ENCODE measurements at places on chromosomes 6 and 20.

GRCh38 chr6:164133095-164133494, 718.6 kb downstream of the QKI start:
- no peak for DNase-seq

GRCh38 chr6:127690092-127690491, 113.1 kb downstream of the C6orf58 start:
- no peak for DNase-seq

- DNase-seq: no peak
These were observed 27.2 kb downstream of the CMTR1 start for GRCh38 chr6:37459981-37460800.

GRCh38 chr20:61621852-61622251, 369.8 kb downstream of the CDH4 start:
- no peak for DNase-seq

- DNase-seq: no peak
These were observed 32.6 kb downstream of the SF3B5 start for GRCh38 chr6:144062786-144063185.

GRCh38 chr20:9744551-9744950, 94.3 kb downstream of the PAK5 start:
- no peak for DNase-seq

DNA sequence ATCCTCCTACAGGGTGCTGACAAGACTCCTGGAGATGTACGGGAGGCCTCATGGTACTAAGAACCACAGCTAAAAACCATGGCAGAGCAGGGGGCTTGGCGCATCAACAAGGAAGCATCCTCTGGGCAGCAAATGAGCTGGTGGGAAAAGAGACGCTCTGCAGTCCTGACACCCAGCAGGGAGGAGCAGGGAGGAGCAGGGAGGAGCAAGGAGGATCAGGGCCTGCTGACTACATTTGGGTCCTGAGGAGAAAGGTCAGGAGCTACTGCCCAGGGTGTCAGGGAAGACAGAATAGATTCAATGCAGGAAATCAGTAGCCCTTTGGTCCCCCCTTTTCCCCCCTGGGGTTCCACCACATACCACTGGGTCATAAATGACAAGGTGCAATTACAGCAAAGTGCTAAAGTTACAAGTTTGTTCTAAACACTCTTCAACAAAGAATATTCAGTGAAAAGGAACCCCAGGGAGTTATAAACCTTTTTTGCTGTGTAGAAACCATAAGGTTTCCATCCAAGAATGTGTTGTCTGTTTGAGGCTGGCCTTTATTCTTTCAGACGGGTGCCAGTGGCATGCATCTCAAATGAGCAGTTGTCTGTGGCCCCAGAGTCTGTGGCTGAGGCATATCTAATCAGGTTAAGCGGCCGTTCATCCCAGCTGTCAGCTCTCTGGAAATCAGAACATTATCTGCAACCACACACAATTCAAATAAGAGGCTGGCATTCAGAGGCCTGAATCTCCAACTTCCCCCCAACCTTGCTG, 325.0 kb downstream of the CDC5L start:
- DNase-seq: no peak

GRCh38 chr6:51569594-51569993, 517.8 kb downstream of the PKHD1 start:
- no peak for DNase-seq

GRCh38 chr6:37426945-37427510, 6.0 kb upstream of the CMTR1 start:
- no peak for DNase-seq

DNA sequence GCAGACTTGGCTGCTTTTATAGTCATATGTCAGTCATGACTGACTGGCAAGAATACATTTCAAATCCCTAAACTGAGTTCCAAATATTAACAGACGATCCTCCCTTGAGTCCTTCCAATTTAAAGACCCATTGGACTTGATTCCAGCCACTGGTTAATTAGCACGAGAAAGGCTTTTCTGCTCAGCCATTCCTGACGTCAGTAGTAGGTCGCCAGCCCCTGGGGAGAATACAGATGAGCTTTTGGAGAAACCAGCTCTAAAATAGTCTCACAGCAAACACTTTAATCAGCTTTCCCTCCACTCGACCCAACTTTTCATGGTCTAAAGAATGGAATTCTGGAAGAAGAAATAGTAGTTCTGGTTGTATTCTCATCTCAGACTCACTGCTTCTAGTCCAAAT, 91.6 kb downstream of the SLC22A3 start:
- DNase-seq: no peak

GRCh38 chr20:21147593-21147992, 21.7 kb downstream of the KIZ start:
- DNase-seq: no peak

DNA sequence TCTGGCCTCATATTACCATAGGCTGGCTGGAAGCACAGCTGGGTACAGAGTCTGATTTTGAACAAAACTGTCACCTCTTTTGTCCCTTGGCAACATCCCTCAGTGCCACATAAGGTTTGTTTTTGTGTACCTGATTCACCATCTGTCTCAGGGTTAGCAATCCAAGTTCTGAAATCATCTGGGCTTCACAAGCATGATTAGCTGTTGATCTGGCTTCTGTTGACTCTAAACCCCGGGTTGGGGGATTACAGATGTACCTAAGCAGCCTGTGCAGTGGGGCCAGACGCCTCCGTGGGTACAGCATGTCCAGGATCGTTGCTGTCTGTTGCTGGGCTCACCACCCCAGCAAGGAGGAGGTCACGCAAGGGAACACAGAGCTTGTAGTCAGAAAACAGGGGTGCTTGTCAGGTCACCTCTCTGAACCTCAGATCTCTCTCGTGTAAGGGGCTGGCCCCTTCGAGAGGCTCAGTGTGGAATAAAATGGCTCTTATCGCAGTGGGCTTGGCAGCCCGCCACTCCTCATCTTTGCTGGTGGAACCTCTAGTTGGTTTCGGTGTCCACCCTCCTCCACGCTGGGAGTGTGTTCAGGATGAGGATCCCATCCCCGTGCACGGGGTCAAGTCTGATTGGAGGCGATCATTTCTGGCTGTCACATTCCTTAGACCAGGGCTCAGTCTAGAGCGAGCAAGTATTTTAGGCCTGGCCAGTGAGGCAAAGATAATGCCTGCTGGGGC, 39.2 kb upstream of the ZNF831 start:
- DNase-seq: no peak

GRCh38 chr6:66965227-66965626, 1258.2 kb upstream of the EYS start:
- DNase-seq: no peak

DNA sequence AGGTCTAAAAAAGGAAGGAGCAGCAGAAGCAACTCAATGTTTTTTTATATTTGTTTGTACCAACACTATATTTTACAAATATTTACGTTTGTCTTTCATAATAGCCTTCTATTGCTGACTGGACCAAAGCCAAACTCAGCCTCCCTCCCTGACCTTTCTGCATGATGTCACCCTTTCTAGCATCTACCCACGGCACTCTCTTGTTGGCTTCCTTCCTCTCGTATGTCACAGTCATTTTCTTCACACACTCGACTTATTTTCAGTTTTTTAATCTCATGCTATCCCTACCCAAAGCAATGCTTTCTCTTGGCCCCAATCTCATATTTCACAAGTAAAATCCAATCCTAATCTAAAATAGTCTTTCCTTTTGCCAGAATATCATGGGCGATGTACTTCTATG, 16.3 kb upstream of the FAM8A1 start:
- no peak for DNase-seq

GRCh38 chr20:37534401-37535157, 6.9 kb upstream of the BLCAP start:
- no peak for DNase-seq

- DNase-seq: no peak
These were observed 20.8 kb downstream of the GFOD1 start for GRCh38 chr6:13466304-13467215.

- no peak for DNase-seq
These were observed 78.5 kb downstream of the NFATC2 start for GRCh38 chr20:51463998-51464397.

DNA sequence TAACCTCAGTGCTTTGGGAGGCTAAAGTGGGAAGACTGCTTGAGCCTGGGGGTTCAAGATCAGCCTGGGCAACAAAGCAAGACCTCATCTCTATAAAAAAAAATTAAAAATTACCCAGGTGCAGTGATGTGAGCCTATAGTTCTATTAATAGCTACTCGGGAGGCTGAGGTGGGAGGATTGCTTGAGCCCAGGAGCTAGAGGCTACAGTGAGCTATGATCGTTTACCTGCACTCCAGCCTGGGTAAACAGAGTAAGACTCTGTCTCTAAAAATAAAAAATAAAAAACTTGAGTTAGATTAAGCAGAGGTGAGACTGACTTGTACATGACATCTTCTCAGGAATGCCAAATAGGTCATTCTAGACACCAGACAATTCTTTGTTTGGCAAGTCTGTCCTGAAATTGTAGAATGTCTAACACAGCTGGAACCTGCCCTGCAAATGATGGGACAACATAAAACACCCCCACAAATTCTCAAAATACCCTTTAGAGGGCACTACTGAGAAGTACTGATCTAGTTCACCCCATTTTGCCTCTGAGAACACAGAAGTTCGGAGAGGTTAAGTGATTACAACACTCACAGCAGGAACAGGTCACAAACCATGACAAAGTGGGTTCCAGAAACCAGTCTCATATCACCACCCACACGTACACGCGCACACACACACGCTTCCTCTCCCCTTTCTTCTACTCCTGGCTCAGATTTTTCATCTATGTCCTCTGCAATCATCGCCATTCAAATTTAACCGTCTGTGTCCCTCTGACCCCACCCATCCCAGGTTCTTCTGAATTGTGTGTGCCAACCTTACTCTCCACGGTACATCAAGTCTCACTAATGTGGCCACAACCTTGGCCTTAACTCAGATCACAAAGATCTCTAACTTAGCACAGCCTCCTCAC, 38.3 kb downstream of the ARHGAP18 start:
- DNase-seq: peak; percentile 31

All from activated T-helper 1 cell treated with anti-CD3 and anti-CD28 coated beads, Interleukin-2, amount 50 U/mL, for 16 hours (primary cell).